ENCODE measurements at places on chromosomes 7 and 10.
A peak's percentile ranks its signal among the peaks of the same experiment; 100 is the strongest.

- no peak for DNase-seq
Observed at GRCh38 chr7:5494320-5494682, 70.7 kb upstream of the TNRC18 start.

DNA sequence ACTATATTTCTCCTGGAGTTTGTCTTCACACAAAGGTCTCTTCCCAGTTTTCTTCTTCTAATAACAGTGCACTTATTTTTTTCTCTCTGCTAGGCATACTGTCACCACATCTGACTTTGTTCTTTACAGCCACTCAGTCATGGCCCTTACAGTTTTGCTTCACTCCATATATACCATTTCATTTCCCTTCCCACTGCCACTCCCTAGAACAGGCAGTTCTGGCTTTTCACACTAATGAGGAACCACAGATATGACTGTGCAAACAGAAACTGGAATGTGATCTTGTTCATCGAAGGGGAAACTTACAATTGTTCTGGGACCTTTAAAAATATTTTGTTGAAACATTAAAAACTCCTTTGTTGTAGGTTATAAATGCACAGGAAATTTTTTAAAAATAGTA, 67.3 kb downstream of the EPDR1 start:
- no peak for DNase-seq

- no peak for DNase-seq
Observed at GRCh38 chr10:110836706-110837105, 35.0 kb upstream of the PDCD4 start.

DNA sequence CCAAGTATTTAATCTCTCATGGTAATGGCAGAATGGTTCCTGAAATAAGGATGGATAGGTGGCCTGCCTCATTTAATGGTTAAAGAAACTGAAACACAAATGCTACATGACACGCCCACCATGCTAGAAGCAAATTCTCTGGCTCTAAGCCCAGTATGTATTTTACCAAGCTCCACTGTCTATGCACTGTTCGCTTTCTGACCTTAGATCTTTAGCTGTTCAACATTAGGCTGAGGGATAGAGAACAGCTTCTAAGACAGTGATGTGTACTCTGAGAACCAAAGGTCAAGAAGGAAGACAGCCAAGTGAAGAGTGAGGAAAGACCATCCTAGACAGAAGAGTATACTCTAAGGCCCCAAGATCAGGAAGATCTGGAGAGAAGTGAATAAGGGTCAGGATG, 26.6 kb downstream of the FAM3C start:
- peak; percentile 52 for DNase-seq

DNA sequence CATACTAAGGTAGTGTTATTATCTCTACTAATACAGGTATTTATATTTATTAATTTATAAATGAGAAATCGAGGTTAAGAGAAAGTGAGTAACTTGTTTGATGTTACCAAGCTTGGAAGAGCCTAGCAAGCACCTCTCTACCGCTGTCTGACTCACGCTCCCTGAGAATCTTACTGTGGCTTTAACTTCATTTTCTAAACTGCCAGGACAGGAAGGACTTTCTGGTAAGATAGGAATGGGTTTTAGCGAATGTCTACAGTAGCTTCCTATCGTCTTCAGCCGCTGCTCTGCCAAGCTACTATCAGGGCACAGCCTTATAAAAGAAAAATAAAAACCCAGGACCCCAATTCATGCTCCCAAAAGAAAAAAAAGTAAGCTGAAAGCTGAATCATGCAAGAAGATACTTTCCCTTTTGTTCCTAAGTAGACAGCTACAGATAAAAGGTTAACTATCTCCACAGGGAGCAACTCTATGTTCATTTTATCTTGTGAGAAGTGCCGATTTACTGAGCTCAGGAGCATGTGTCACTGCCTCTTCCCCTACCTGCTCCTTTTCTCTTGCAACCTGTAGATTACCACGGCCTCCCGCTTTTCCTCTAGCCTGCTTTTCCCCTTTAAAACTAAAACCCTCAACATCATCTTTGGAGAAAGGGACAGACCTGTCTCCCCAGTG, 60.2 kb downstream of the THNSL1 start:
- no peak for DNase-seq

DNA sequence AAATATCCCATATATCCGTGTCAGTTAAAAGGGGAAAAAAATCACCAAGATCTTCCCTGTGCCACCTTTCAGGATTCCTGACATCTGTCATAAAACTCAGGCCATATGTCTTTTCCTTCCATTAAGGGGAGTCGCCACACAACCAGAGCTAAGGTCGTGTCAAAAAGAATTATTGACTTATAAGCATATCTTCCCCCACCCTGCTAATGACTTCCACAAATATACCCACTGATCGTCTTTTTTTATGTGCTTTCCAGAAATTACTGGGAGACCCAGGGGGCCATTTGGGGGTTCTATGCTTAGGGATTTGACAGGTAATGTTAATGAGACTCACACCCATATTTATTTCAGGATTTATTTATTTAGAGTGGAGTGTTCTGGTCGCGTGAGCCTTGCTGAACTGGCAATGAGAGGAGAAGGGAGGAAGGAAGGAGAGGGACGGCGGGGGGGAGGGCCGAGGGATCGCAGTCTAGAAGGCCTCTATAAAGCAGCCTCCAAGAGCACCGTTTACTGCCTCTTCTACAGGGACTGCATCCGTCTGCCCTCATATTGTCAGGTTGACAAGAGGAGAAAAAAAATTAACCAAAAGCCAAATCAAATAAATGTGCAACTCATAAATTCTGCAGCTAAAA, 135.7 kb upstream of the MGMT start:
- DNase-seq = no peak

DNA sequence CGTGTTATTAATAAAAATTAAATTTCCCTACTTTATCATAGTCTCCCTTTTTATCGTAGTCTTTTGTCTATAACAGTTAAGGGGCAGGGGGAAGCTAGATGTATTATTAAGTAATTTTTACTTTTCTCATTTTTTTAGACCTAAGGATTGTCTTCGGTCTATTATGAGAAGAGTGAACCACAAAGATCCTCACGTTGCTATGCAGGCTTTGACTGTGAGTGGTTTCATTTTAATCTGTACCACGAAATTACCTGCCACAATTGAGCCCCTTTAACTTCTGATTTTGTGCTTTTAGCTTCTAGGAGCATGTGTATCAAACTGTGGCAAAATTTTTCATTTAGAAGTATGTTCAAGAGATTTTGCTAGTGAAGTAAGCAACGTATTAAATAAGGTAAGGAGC, 40.6 kb downstream of the STAM start:
- DNase-seq = no peak

DNA sequence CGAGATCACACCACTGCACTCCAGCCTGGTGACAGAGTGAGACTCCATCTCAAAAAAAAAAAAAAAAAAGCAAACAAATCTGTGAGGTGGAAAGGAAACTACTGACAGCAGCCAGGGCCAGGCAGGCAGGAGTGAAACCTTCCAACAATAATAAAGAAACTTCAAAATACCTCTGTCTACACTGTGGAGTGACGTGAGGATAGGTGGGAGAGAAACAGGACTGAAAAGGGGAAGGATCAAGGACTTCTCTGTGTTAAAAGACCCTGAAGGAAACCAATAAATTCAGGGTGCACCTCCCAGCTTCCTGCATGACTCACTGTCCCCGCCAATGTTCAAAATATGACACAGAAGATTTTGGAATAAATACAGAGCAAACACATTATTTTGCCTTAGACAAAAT, 82.9 kb downstream of the KIAA1549 start:
- peak; percentile 27 for DNase-seq

GRCh38 chr10:70589762-70590654, 12.5 kb downstream of the PRF1 start:
- DNase-seq = peak; percentile 13

DNA sequence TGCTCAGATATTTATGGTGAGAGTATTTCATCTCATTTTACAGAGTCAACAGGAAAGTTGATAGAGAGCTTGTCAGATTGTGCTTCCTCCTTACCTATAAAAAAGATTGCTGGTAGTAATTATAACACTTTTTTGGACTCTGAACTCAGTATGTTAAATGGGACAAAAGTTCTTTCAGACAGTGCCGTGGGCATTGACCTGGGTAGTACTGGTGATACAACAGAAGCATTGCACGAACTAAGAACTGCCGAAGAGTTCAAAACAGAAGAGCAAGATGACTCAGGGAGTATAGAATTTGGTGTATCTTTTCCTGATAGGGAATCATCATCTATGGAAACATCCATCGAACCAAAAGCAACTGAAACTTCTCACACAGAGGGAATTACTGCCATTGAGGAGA, 58.6 kb downstream of the LOXL4 start:
- DNase-seq = no peak

- peak; percentile 52 for DNase-seq
Observed at GRCh38 chr10:87619705-87620104, 40.0 kb upstream of the PAPSS2 start.

DNA sequence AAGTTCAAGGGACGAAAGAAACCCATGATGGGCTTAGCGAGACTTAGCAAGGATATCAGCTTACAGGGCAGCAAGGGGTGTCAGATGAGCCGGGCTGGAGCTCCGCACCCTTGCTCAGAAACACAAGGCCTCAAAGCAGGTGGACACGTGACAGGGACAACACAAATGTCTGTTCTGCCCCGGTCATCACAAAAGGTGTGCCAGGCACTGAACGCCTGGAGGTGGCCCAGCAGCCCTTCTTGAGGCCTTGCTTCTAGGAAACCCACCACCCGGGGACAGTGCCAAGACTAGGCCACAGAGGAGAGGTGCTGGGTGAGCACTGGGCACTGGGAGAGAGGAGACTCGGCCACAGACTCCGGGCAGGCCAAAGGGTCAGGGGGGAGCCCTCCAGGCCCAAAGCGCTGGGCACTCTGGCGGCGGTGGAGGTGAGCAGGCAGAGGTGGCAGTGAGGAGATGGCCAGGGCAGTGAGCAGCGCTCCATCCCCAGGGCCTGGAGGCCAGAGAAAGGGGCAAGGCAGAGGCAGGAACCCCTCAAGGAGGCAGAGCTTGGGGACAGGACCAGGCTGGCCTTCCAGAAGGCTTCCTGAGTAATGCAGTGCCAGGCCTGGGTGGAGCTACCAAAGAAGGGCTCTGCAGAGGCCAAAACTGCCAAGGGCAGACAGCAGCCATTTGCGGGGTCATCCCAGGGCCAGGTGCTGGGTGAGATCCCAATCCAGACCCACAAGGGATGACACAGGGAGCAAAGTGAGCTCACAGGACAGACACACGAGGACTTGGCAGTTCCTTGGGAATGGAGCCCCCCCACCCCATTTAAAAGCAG, 22.7 kb downstream of the EBF3 start:
- DNase-seq = no peak

DNA sequence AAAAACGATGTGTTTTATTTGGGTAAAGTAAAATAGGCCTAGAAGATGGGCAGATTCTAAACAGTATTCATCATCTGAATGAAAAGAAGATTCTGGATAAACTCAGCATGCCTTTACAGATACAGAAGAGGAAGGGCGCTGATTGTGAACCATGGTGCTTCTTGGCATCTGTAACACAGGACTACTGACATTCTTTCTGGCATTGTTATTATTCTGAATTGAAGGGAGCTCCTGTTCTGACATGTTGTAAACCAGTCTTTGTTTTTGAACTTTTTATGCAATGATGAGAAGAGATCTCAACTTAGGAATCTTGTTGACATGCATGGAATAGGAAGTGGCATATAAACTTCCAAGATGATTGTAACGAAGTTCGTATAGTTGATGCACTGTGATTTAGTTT, 13.5 kb downstream of the RPA3 start:
- no peak for DNase-seq

- no peak for DNase-seq
Observed at GRCh38 chr10:114688786-114689185, 30.7 kb upstream of the ABLIM1 start.

GRCh38 chr7:16051561-16052255, 365.2 kb upstream of the MEOX2 start:
- DNase-seq = peak; percentile 23

DNA sequence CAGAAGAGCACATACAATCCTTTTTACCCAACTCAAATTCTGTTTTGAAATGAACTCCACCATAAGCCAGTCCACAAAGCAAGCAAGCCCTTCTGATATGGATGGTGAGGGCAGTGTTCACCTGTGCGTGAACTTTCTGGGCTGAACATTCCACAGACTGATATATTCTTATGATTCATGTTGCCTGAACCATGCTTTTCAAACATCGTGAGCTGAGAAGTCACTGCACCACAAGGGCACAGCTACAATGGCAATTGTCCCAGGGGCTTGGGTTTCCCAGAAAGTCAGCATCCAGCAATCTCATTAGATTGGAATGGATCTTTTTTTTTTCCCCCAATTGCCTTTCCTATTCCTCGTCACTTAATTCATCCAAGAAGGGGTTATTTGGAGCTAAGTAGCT, 86.9 kb upstream of the ZNF438 start:
- peak; percentile 59 for DNase-seq

GRCh38 chr10:78784546-78784945, 284.2 kb upstream of the ZMIZ1 start:
- DNase-seq = no peak

GRCh38 chr10:123726836-123727235, 60.7 kb downstream of the GPR26 start:
- DNase-seq = no peak

DNA sequence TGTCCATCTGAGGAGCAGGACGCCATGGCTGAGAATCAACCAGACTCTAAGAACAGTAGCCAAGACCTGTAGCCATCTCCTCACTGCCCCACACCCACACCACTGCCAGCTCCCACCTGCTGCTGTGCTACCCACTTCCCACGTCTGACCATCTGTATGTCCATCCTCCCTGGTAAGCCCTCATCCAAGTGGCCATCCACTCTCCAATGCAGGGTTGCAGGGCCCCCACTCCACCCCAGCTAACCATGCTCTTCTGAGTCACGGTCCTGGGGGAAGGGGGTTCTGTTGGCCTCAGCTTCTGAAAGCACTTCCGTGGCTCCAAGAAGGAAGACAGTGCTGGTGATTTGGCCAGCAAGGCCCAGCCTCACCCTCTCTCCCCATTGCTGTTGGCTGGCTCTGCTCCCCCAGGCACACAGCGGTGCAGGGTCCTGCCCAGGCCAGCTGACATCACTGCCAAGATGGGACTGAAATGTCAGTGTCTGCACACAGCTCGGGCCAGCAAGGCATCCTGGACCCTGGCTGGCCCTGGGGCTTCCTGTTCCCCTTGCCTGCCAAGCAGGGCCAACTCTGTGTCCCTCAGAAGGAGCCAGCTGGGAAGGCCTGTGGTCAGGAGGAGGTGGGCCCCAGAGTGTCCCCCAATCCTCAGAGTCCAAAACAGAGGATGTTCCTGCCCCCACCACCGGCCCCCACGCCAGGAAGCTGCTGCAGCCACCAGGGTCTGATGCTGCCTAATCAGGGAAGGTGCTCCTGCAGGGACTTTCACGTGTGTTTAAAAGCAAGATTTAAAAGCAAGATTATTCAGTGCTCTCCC, 17.5 kb downstream of the RASGEF1A start:
- no peak for DNase-seq

- no peak for DNase-seq
Observed at GRCh38 chr10:131726967-131727366, 173.8 kb upstream of the PPP2R2D start.

DNA sequence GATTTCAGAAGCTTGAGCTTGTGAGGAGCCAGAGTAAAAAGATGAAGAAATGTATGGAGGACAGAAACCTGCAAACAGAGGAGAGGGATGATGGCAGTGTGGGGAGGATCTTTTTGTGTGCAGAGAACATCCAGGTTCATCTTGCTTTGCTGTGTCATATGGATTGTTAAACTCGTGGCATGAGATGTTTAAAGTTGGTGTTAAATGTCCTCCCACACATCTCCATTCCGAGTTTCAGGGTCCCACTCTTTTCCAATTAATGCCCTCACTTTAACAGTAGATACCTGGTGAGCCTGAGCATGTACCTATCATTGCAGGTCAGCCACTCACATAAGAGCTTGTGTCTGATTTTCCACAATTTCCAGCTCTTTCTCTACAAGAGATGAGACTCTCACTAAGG, 147.7 kb downstream of the ST7 start:
- no peak for DNase-seq

GRCh38 chr7:47301657-47302295, 280.1 kb downstream of the TNS3 start:
- DNase-seq = no peak
